Lung microvascular endothelial cell (primary cell): ENCODE measurements at places on chromosomes 1 and 21.
A peak's percentile ranks its signal among the peaks of the same experiment; 100 is the strongest.

DNA sequence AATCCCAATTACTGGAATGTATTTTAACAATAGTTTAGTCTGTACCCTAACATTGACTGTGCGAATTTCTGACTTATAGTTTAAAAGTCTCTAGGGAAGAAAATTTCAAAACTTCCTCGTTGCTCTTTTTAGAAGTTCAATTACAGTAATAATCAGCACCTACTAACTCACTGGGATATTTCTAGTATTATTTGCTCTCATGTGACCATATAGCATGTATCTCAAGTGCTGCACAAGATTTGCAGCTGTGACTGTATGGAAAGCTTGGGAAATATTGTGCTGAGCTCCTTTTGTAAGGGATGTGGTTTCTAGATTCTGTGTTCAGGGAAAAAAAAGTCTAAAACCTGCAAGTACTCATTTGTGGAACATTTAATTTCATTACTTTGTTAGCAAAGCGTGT is 153.1 kb downstream of the ST6GALNAC3 start:
- no peak for DNase-seq

DNA sequence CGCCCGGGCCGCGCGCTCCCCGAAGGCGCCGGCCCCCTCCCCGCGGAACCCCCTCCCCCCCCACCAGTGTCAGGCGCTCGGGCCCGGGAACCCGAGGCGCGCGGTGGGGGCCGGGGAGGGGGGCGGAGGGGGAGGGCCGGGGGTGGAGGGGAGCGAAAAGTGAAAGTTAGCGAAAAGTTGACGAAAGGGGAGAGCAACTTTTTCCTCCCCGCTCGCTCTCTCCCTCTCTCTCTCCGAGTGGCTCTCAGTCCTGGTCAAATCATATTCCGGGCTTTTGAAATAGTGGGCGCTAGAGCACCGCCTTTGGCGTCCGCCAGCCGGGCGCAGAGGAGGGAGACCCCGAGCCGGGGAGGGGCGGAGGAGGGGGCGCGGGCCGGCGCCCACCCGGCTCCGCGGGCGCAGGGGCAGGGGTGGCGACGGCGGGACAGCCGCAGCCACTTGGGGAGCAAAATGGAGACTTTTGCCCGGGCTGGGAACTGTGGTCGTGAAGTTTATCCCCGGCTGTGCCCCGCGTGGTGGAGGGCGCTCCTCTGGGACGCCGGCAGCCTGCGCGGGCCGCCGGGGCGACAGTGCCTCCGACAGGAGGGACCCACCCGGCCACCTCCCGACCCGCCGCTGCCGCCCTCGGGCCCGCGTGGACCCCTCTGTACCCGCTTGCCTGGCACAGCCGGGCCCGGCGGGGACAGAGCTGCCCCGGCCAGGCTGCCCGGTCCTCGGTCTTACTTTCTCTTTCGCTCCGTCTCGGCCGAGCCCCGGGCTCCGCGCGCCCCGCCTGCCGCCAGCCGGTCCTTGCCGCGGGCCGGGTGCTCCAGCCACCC is 697 bp downstream of the PRDM16 start:
- peak; percentile 48 for DNase-seq

- DNase-seq = peak; percentile 13
Measured at GRCh38 chr1:111110197-111110899, 29.5 kb downstream of the DRAM2 start.

GRCh38 chr1:7117399-7118281 is 332.4 kb downstream of the CAMTA1 start:
- peak; percentile 14 for DNase-seq

GRCh38 chr1:21916447-21917238 is 20.5 kb downstream of the HSPG2 start:
- DNase-seq = peak; percentile 58

- DNase-seq = no peak
Measured at GRCh38 chr1:169727307-169727706, 6.6 kb downstream of the SELE start.

DNA sequence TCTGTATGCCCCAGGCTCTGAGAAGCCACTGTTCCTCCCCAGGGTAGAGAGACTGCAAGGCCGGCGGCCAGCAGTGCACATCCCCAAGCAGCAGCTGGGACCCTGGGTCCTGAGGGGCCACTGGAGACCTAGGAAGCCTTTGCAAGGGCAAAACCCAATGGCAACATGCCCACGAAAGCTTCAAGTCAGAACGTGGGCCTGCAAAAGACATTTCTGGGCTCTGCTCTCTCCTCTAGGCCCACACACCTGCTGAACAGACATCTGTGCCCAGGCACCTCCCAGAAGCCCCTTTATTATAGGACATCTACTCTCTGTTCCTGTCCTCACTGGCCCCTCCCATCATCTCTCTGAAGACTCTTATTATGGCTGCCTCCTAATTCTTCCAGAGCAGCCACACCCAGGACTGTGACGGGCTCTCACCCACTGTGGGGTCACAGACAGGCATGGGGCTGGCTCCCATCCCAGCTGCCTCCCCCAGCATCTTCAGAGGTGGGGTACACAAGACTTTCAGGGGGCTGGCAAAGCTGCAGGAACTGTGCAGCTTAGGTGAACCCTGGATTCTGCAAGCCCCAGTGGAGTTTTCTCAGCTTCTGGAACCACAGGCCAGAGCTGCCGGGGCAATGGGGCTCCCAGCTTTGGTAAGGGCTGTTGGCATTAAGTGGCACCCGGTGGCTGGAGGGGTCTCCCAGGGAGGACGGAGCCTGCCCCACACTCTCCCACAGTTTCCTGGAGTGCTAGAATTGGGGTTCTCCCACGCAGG is 12.6 kb downstream of the TRIM11 start:
- DNase-seq = no peak

DNA sequence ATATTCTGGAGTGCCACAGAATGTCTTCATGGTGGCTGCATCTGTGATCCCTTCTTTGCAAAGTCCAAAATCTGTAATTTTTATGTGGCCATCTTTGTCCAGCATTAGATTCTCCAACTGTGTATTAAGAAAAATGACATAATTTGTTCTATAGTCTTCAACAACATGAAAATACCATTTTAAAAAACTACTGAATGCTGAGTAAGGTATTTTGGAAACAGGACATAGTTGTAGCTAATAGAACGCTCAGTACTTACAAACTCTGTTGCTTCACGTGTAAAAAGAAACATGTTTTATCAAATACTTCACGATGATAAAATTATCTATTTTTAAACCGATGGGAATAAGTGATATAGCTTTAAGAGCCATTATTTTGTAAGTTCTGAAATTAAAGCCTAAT is 286.3 kb downstream of the AKT3 start:
- DNase-seq = no peak

GRCh38 chr1:180028864-180029263 is 74.3 kb downstream of the CEP350 start:
- no peak for DNase-seq

- DNase-seq = peak; percentile 95
Measured at GRCh38 chr1:113930499-113931161, 1.5 kb downstream of the HIPK1 start.

DNA sequence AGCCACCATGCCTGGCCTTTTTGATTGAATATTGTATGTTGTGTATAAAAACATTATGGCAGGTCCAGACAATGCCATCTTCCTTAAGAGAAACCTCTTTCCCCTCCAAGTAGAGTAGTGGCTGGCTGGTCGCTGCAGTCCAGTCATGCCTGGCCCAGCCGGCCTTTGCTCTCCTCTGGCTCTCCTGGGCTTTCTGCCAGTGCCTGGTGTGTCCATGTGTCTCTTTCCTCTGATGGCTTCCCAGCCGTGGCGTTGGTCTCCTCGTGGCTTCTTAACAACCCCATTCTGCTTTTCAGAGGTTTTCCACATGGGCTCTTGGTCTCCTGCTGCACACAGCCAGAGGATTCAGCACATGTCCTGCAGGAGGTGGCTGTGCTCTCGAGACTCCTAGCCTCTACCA is 58.7 kb downstream of the DIP2A start:
- peak; percentile 55 for DNase-seq

- DNase-seq = peak; percentile 82
Measured at GRCh38 chr1:25520446-25521061, 22.9 kb upstream of the LDLRAP1 start.

DNA sequence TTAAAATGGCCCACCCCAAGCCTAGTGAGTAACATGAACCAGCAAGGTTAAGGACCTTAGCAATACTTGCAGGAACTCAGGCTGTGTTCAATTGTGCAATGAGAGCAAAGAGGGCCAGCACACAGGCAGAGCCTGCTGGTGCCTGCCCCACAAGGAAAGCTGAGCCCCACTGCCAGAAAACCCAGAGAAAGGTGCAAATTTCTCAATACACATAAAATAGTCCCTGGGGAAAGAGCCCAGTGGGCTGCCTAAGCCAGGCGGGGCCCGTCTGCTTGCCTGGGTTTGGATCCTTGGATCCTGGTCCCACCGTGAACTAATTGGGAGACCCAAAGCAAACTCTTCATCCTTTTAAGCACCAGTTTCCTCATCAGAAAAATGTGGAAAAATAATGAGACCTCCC is 128.5 kb upstream of the CACNA1E start:
- DNase-seq = no peak

GRCh38 chr1:59593798-59594790 is 220.7 kb upstream of the HOOK1 start:
- DNase-seq = no peak

GRCh38 chr1:220290140-220290761 is 18.0 kb upstream of the RAB3GAP2 start:
- DNase-seq = no peak

- no peak for DNase-seq
Measured at GRCh38 chr1:20887246-20887645, 100.1 kb upstream of the HP1BP3 start.

GRCh38 chr1:161706482-161707347 is at the start of gene FCRLA:
TSS of gene FCRLA (plus strand) at chr1:161707229. CDS start at chr1:161707265, 36 bp downstream.
- no peak for DNase-seq

- DNase-seq = peak; percentile 28
Measured at GRCh38 chr1:116852910-116853309, 56.8 kb upstream of the PTGFRN start.

DNA sequence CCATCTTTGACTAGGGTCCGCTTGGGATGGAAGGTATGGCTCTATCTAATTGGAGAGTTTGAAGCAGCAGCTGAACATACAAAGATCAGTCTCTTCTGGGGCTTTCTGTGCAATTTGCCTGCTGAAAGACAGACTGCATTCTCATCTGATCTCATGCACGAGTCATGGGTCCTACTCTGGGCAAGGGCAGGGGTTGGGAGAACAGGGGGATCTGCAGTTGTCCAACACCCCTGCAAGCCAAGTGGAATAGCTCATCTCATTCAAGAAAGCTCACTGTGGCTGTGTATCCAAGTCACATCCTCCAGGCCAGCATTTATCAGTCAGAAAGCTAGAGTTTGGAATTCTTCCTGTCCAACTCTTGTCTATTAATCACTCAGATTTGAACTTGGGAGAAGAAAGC is 177.2 kb upstream of the C8B start:
- DNase-seq = no peak

- DNase-seq = peak; percentile 61
Measured at GRCh38 chr1:224183591-224184312, 712 bp downstream of the DEGS1 start.

DNA sequence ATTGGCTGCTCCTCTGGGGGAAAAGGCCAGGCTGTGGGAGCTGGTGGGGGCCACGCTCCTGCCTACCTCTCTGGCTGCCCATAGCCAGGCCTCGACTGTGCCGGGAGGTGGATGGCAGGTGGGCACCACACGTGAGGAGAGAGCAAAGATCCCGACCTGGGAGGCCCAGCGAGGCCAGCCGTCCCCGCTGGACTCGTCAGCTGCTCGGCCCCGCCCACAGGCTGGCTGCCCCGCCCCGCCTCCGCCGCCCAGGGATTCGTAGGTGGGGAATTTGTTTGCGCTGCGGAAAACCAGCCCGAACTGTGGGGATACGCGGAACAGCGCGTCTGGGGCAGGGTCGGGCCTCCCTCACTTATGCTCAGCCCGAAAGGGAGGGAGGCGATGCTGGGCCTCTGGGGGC is 31.7 kb downstream of the TP73 start:
- DNase-seq = peak; percentile 25

DNA sequence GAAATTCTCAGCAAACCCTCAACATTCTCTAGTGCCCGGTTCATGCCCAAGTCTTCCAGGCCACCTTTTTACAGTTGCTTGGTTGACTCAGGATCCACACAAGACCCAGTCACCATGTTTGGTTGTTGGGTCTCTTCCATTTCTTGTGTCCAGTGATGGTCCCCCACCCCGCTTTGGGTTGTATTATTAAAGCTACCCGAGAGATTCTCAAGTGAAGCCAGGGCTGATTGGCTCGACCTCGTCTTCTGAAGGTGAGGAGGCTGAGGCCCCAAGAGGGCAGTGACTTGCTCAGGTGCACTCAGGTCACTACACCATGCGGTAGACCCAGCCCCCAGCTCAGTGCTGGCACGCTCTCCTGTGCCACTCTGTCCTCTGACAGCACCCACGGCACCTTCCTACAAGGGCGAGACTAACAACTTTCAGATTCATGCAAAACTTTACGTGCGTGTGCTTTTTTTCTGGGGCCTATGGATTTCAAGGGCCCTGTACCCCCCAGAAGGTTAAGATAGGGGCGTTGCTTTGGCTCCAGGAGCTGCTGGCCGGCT is 50.3 kb downstream of the CAPN9 start:
- DNase-seq = no peak

- peak; percentile 64 for DNase-seq
Measured at GRCh38 chr1:59025201-59025600, 241.4 kb upstream of the JUN start.

- peak; percentile 42 for DNase-seq
Measured at GRCh38 chr1:170670802-170671628, 7.1 kb downstream of the PRRX1 start.

DNA sequence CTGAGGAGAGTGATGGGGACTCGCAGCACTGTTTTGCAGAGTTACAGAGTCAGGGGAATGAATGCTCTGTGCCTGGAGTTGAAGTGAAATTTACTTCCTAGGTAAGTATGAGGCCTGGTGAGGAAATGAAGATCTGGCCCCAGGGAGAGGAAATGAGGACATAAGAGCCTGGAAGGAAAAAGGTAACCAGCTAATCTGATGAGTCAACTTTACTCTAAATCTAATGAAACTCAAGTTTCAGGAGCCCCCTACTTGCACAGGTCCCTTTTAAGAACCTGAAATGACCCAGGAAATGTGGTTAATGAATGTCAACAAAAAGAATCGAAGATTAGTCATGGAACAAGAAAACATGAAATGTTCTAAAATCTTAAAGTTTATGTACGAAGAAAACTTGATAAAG is 599.0 kb downstream of the AGBL4 start:
- DNase-seq = no peak

GRCh38 chr1:150106341-150106740 is 38.8 kb downstream of the VPS45 start:
- DNase-seq = no peak
